CD4-positive, alpha-beta memory T cell (primary cell): ENCODE measurements at places on chromosomes 6 and 20. TPM values are rescaled to one million over a fixed set of nuclear protein-coding genes. Genes with fewer than 3 reads are reported as not detected.

The WFDC10B gene
- total RNA-seq: not detected

The RAMACL gene
- 0.30 TPM for total RNA-seq

The FHL5 gene
- total RNA-seq: not detected

The LAMA2 gene
- total RNA-seq: 0.42 TPM

The PHACTR3 gene
- not detected for total RNA-seq

The FAM209B gene
- total RNA-seq: 2.2 TPM

The BEND3 gene
- 0.94 TPM for total RNA-seq

The CDSN gene
- not detected for total RNA-seq

The SDHAF4 gene
- total RNA-seq: 13.8 TPM

The MUC22 gene
- total RNA-seq: not detected

The FRK gene
- total RNA-seq: not detected

The GABRR1 gene
- not detected for total RNA-seq

The RXRB gene
- 94.3 TPM for total RNA-seq

The SEMG2 gene
- not detected for total RNA-seq

The EYA4 gene
- total RNA-seq: not detected

The GRM4 gene
- total RNA-seq: 0.09 TPM
